Kidney tubule cell (primary cell): ENCODE measurements at places on chromosomes 6 and 20.

DNA sequence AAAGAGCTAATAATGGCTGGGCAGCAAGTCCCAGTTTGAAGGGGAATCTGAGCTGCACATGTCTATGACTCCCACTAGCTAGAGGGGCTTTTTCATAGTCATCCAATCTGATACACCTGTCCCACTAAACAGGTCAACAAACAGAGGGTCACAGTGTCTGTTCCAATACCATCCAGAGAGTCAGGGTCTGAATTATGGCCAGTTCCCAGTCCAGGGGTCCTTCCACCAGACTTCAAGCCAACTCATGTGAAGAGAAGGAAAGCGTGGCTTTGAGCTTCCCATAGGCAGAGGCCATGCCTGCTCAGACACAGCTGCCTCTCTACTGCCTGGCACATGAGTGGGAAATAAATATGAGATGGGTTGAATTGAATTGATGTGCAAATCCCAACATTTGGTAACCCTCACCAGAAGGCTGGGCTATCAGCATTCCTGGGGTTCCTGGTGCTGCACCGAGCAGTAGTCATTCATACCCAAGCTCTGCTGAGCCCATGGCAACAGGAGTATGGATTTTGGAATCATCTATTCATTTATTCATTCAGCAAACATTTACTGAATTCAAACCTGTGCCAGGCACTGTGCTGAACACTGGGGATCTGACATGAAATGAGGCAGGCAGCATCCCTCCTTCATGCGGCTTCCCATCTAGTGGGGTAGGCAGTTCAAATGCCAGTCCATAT lies 17.2 kb downstream of the TP53RK start:
- no peak for DNase-seq

DNA sequence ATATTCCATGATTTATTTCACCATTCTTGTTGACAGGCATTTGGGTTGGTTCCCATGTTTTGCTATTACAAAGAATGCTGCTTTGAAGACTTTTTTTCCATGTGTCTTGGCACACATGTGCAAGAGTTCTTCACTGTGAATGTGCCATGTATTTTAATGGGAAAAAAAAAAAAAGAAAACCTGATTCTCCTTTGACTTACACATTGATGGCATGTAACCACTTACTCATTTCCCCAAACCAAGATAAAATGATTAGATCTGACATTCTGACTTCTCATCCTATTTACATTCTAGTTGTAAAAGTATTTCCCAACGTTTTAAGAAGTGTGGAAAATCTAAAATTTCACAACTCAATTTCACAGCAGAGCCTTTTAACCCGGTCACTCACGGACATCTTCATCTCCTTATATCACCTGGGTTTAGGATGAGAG lies 4.4 kb downstream of the CAP2 start:
- DNase-seq = no peak

GRCh38 chr20:17642404-17643269 lies 39.4 kb downstream of the RRBP1 start:
- DNase-seq = no peak

DNA sequence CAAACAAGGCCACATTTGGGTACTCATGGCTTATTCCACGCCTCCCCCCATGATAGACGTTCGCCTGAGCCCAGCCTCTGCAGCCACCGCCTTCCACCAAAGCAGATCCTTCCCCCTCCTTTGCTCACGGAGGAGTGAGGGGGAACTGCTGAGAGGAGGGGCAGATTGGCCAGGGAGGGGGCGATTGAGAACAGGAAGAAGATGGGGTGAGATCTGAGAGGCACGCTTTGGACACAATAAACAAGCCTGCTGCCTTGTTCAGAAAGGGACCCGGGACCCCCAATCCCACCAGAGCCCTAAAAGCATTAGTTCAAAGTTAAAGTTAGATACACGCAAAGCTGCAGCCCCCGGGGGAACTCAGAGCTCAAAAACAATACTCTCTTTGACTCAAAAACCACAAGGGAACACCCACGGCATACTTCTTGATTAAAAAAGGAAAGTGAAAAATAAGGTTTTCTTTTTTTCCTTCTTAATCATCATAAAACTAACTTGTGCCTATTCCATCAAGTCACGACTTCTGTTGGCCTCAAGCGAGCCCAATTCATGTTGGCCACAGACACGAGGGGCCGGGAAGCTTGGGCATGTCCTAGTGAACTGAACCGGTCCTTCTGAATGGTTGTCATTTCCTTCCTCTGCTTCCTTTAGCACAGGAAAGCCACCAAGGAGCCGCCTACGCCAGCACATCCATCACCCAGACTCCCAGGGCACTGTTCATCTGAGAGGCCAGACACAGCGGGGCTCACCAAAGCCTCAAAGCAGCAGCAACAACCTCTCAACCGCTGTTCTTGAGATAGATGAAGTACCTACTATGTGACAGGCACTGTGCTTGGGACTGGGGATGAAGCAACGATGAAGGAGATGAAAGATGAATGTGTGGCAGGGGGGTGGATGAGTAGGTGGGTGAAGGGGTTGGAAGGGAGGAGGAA lies 44.7 kb downstream of the NFATC2 start:
- no peak for DNase-seq

GRCh38 chr6:165983112-165984072 lies 184.3 kb downstream of the TBXT start:
- DNase-seq = no peak

DNA sequence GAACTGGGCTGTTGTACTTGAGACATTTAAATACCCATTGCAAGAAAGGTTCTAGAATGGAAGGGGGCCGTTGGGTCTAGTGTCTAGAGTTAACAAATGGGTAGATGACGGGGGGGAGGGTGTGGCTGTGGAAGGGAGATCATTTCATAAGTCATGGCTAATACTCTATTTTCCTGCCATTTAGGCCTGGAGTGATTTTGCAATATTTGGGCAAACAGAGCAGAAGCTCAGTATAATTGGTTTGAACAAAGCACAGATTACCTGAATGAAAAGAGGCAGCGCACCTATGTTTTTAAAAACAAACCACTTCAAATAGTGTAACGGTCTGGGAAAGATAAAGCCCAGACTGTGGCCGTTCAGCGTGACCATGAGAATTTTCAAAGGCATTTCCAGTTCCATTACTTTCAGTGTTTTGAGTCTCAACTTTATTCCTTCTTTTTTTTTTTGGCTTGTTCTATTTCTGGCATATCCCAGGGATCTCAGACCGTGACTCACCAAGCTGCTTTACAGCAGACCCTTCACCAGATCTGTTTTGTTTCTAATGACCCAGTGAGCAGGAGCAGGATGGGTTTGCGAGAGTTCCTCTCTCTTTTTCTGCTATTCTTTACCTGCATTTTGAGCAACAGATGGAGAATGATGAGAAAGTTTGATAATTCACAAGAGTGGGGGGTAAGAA lies 73.7 kb downstream of the LYRM2 start:
- no peak for DNase-seq

GRCh38 chr6:159716247-159717096 lies 10.8 kb upstream of the WTAP start:
- DNase-seq = peak; percentile 81

DNA sequence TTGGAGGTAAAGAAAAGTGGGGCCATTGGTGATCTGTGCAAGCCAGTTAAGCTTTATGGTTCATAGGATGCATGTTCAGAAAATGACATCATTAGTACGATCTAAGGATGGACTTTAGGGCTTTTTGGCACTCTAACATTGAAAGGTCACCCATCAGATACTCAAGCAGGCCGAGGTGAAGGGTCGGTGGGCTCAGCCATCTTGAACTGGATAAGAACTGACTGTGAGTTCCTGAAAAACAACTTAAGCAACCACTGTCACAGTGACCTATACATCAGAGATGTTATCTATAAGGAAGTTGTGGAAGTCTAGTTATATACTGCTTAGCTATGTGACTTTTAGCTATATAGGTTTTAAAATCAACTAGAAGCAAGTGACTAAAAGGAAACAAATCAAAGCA lies 13.0 kb upstream of the ITCH start:
- DNase-seq = no peak

- no peak for DNase-seq
Measured at GRCh38 chr6:4107873-4108272, 27.5 kb downstream of the ECI2 start.

DNA sequence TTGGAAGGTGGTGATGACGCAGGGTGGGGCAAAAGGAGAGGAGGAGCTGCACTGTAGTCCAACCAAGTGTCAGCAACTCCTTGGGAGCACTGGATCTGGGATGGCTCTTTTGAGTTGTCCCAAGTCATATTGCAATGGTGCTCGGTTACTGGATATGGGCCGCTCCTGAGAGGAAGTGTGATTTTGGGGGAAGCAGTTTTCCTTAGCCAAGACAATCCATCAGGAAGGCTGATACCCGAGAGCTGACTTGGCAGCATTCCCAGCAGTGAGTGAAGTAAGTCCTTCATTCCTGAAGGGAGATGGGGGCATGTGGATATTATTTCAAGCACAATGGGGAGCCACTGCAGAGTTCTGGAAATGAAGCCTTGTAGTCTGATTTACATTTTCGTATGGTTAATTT lies 354.1 kb downstream of the RFPL4B start:
- peak; percentile 23 for DNase-seq

DNA sequence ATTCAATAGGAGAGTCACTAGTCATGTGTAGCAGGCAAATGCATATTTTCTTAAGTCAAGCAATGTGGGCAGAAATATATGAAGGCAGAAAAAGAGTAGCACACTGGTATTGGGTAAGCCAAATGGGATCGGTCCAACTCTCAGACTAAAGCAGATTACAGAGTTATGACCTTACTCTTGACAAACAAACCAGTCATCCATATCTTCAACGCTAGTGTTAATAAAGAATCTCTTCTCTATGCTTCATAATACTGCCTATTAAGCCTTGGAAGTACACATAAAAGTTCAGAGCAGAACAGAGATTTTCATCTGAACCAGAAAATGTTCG lies 320.2 kb upstream of the JARID2 start:
- DNase-seq = no peak

- no peak for DNase-seq
Measured at GRCh38 chr6:57063847-57064246, 17.4 kb downstream of the KIAA1586 start.
